ENCODE measurements at places on chromosomes 16 and 17.

- DNase-seq = no peak
Measured at GRCh38 chr16:49578435-49579024, 204.9 kb downstream of the C16orf78 start.

- DNase-seq = no peak
Measured at GRCh38 chr16:84362471-84362941, 5.8 kb upstream of the ATP2C2 start.

DNA sequence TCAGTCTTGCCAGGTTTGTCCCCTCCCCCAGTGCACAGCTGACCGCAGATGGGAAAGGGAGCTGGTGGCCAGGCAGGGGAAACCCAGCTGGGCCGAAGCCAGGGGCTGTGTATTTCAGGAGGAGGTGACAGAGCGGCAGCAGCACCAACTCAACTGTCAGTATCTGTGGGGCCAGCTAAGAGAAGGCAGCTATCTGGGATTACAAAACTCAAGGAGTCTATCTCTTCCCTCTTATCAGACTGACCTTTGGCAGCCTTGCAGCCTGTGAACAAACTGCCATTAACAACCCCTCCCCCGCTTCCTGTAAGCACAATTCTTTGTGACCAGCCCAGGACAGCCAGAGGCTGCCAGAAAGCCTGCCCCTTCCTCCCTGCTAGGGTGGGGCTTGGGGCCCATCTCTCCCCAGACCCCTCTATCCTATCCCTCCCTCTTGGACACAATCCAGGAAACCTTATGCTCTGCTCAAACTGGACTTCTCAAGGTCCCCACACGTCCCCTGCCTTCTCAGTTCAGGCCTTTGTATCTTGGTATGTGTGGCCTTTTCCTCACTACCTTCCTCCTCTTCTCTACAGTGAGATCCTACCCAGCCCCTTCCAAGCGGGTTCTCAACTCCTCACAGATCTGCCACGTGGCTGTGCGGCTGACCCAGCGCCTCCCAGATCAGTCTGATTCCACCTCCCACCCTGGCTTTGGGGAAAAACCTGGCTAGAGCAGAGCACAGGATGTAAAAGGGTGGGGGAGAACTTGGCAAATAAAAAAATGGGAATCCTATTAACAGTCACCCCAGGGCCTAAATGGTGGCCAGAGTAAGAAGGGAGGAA, 10.5 kb downstream of the ST3GAL2 start:
- DNase-seq = peak; percentile 75

- DNase-seq = no peak
Measured at GRCh38 chr17:41620583-41621434, 3.6 kb downstream of the KRT17 start.

- DNase-seq = no peak
Measured at GRCh38 chr17:79986411-79987186, 49.1 kb downstream of the TBC1D16 start.

- no peak for DNase-seq
Measured at GRCh38 chr16:53191413-53191812, 136.6 kb downstream of the CHD9 start.

GRCh38 chr16:63323055-63323454, 1286.8 kb upstream of the CDH8 start:
- DNase-seq = no peak

GRCh38 chr17:59330053-59330942, 1.2 kb upstream of the YPEL2 start:
- no peak for DNase-seq

GRCh38 chr17:74295625-74296547, 21.9 kb downstream of the DNAI2 start:
- DNase-seq = no peak

- no peak for DNase-seq
Measured at GRCh38 chr16:87725596-87726235, 40.1 kb downstream of the KLHDC4 start.

GRCh38 chr16:50835358-50836060, 93.6 kb downstream of the CYLD start:
- no peak for DNase-seq

- DNase-seq = no peak
Measured at GRCh38 chr17:82372249-82373071, 895 bp downstream of the UTS2R start.

DNA sequence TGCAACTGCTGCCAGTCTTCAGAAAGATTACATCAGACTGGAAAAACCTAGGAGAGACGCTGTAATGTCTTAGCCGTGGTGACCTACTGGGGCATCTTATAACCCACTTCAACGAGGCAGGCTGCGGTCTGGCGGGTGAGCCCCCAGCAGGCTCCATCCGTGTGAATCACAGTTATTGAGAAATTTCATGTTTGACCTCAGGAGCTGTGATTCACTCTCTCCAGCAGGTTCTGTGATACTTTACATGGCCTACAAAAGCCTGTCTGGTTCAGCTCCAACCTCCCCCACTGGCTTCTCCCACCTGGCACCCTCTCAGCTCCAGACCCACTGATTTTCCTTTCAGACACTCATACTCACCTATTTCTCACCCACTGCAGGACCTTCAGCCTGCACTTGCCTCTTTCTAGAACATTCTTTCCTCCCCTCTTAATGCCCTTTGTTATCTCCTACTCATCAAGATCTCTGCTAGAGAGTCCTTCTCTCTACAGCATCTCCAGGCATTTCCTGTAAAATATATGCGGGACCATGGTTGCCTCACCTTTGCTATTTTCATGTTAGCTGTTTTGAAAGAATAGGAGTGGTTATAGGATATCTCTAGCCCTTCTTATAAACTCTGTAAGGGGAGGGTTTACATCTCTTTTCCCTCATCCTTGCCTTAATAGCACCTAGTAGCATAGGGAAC, 227.9 kb downstream of the MAF start:
- peak; percentile 54 for DNase-seq

DNA sequence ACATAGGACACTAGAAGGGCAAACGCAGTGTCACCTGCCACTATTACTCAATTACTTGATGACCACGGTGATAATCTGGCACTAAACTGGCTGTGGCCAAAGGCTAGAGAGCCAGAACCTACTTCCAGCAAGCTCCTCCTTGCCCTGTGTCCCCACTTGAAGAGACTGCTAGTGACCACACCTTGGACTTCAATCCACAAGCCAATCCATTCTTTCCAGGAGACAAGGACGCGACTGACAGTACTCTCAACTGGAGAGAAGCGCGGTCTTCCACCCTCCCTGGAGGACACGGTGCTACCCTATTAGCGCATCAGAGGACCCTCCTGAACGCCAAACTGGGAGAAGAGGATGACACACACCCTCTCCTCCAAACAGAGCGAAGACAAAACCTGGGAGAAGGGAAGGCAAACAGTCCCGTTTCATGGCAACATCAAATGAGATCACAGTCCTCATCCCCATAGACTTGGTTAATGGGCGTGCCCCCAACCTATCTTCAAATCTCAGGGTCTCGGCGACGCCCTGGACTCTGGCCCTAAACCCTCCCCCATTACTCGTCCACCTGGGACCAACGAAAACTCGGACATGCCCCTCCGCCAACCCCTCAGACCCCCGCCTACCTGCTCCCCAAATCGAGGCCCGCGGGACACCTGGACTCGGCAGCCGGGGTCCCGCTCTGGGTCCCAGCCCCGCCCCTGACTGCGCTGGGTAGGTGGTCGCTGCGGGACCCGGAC, 508 bp downstream of the FLCN start:
- no peak for DNase-seq

DNA sequence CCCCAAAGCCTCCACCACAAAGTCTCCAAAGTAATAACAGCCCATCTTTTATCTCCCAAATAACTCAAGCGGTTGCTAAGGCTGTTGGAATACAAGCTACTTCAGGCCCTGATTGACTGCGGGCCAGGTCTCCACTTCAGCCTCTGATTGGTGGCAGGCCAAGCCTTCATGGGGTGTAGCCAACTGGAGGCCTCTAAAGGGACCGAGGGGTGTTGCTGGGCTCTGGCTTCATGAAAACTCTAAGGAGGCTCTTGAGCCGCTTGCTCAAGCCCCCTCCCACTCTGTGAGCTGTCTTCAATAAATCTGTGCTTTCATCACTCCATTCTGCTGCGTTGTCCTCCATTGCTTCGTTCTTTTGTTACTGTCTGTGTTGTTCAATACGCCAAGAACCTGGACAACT, 487.2 kb downstream of the XYLT1 start:
- DNase-seq = no peak
